Stimulated activated CD4-positive, alpha-beta T cell treated with anti-CD3 and anti-CD28 coated beads, TNF-alpha, amount 100 ng/mL, for 24 hours (primary cell): ENCODE measurements at places on chromosomes 5 and 9.
A peak's percentile ranks its signal among the peaks of the same experiment; 100 is the strongest.

- DNase-seq: no peak
Measured at GRCh38 chr9:77883846-77884771, 147.5 kb downstream of the GNAQ start.

- DNase-seq: no peak
Measured at GRCh38 chr5:194603-195209, 3.4 kb downstream of the LRRC14B start.

- no peak for DNase-seq
Measured at GRCh38 chr5:50559955-50560354, 106.5 kb upstream of the PARP8 start.

DNA sequence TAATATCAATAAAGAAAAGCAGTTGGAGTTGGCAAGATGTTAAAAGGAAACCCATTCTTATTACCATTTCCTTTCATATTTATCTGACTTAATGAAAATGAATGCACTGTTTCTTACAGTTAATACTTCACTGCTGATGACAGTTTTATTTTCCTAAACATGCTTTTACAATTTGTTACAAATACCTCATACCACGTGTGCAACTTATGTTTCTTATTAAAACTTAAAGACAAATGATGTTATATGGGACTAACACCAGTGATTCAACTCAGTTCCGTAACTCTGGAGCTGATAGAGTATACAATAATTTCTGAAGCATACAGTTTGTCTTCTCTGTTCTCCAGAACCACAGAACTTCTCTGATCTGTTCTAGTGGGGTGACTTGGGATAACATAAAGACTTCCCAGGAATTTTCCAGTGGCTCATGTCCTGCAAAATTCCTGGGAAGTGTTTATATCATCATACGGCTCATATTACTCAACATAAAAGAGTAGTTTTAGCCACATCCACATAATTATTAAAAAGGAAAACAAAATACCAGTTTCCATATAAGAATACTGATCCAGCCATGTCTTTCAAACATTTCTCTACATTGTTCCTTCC is 1259.0 kb upstream of the C9orf72 start:
- DNase-seq: no peak

- no peak for DNase-seq
Measured at GRCh38 chr5:125302577-125302976, 556.1 kb upstream of the ZNF608 start.

GRCh38 chr9:14311956-14312685 is 1.8 kb downstream of the NFIB start:
- DNase-seq: no peak

DNA sequence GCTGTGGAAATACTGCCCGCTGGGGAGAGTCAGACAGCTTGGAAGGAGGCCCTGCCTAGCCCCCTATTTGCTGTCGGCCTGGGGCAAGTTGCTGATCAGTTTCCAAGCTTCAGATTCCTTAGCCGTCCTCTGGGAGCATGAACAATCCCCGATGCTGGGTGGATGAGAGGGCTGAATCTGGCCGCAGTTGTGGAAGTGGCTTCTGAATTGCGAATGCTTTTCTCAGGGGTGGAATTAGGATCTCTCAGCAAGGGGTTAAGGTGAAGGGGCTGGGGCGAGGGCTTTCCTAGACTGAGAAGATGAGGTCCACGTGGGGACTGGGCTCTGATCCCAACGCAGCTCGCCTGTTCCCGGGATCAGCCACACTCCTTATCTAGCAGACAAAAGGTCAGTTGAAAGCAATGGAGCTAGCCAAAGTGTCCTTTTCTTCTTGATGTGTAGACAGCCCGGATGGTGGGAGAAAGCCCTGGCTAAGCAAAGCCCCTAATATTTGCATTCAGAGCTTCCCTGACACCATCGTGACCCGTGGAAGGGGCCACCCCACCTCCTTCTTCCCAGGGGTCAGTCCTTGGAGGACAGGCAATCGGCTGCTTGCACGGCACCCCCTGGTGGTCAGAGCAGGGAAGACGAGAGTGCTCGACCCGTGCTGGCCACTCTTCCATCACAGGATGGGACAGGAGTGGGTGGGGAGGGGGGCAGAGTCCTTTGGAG is 54.9 kb downstream of the COL15A1 start:
- DNase-seq: peak; percentile 66

DNA sequence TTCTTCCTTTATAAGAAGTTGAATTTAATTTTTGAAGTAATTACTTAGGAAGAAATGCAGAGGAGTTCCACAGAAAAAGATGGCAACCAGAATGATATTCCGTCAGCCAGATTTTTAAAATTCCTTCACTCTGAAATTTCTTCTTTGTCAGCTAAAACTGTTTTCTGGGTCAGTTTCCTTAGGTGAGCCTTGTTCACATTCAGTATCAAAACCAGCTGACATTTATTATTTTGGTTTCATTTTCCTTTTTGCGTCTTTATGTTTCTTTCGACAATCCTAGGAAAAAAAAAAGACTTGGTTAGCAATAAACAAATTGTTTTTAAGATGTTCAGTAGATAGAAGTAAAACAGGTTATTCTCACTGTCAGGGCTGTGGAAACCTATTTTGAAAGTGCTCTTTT is 4.1 kb upstream of the IARS1 start:
- no peak for DNase-seq

GRCh38 chr9:21974722-21975409 is 19.3 kb downstream of the CDKN2A start:
- no peak for DNase-seq

DNA sequence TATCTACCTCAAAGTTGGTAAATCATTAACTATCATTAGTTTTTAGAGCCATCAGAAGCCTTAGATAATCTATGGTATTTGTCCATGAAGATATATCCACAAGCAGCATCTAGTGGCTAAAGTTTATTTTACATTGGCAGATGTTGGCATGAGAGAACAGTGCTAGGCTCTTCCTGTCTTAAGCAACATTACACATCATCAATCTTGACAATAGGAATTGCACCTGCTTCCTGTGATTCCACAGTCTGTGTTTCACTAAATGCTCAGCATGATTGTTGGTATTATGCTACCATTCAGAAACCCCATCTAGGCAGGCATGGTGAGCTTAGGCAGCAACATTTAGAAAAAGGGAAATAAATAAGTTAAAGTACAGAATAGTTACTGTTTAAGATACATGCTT is 246.6 kb downstream of the SLCO4C1 start:
- no peak for DNase-seq

GRCh38 chr9:69633716-69634115 is 38.5 kb downstream of the APBA1 start:
- DNase-seq: no peak

- DNase-seq: peak; percentile 43
Measured at GRCh38 chr5:119435436-119436132, 16.7 kb upstream of the HSD17B4 start.

DNA sequence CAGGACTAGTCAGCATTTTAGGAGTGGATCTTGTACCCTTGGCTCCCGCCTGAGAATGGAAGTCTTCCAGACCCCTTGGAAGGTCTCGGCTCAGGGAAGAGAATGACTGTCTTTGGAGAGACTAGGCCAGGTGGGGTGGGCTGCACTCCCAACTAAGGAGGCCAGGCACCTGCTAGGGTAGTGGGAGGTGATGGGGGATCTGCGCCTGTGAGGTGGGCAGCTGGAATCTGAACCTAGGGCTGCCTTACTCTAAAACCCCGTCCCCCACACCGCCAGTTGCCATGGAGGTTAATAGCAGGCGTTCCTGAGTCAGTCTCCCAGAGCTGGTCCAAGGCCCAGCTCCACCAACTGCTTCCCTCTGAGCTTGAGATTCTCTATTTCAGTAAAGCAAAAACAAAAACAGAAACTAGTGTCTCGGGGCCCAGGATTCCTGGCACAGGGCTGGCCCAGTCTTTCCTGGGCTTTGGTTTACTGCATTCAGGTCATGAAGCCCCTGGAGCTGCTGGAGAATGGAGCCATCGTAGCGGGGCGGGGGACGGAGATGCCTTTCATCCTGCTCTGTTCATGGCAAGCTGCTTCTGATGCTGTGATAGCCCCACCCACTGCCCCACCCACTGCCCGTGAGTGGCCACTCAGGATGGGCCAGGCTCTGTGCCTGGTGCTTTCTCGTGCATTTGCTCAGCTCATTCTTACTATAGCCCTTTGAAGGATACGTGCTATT is 57.5 kb downstream of the DAB2IP start:
- DNase-seq: no peak

GRCh38 chr9:37149666-37150308 is 29.4 kb downstream of the ZCCHC7 start:
- DNase-seq: no peak

GRCh38 chr9:68560071-68560844 is 19.6 kb upstream of the TMEM252 start:
- peak; percentile 14 for DNase-seq

GRCh38 chr9:93598647-93599241 is 22.4 kb downstream of the PHF2 start:
- no peak for DNase-seq

- no peak for DNase-seq
Measured at GRCh38 chr9:113293285-113293878, 9.8 kb downstream of the RNF183 start.

GRCh38 chr5:179487145-179487544 is 63.2 kb upstream of the RUFY1 start:
- no peak for DNase-seq

DNA sequence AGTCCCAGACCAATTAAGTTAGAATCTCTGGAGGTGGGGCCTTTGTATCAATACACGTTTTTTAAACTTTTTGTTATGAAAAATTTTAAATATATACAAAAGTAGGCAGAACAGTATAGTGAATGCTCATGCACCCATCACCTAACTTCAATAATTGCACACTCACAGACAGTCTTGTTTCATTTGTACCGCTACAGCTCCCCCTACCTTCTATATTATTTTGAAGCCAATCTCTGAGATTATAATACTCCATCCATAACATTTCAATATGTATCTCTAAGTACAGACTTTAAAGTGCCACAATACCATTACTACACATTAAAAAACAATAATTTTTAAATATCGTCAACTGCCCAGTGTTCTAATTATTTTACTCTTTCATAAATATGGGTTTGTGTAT is 32.9 kb downstream of the ISL1 start:
- no peak for DNase-seq

DNA sequence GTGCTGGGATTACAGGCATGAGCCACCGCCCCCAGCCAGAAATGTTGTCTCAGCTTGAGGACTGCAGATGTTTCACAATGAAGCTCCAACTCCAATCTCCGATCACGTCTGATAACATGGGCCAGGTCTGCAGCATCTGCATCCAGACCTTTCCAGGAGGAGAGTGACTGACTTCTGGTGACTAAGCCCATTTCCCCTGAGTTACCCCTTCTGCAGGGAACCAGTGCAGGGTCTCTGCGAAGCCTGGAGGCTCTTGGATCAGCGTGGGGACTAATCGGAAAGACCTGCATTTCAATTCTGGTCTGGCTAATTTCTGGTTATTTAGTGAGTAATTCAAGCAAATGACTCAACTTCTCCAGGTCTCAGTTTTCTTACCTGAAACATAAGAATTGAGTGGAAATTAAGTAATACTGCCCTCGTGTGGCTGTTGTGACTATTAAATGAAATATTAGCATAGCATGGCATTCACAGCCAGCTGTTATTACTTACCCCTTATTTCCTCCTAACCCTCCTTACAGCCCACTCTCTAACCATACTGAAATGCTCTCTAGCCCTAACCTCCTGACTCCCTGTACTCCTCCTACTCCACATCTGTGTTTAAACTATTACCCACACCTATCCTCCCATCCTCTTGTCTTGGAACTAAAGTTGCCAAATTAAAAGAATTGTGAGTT is 2.2 kb upstream of the GNPDA1 start:
- peak; percentile 52 for DNase-seq

- no peak for DNase-seq
Measured at GRCh38 chr5:151735646-151736045, 22.8 kb downstream of the ATOX1 start.

DNA sequence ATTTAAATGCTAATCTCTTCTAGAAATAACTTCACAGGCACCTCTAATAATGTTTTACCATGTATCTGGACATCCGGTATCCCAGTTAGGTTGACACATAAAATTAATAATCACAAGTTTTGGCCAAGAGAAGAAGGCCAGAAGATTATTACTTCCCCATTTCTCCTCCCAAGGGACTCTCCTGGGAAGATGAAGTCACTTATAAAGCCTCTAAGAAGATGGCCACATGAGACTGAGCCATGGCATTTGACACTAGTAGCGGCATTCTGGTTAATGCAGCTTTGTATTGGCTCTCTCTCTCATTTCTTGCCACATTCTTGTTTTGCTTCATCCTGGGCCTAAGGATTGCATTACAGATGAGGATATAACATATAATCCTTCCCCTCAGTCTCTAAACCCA is 34.5 kb upstream of the RASA1 start:
- DNase-seq: no peak

DNA sequence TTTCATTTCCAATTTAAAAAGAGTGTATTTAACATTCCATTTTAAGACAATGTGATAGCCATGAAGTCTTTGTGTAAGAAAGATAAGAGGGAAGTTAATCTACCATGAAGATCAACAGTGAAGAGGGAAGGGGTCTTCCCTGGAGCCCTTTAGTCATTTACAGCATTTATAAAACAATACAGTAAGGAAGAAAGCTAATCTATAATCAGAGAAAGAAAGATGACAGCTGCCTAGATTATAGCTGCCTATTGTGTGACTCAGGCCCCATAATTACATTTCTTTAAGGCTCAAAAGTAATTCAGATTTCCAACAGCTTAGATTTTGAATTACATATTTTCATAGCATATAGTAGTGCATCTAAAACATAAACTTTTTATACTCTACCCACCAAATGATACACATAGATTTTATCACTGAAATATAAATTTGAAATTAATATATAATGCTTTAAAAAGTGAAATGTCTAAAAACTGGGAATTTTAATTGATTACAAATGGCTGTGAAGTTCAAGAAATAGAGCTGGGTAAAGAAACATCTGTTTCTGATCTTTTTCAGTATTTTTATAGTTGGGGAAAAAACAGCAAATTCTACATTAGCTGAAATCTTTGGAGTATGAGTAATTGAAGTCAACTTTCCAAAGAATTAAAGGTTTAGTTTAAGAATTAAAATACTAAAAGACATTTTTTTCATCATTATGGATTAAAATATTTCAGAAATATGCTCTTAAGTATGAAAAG is 89.6 kb downstream of the RIC1 start:
- no peak for DNase-seq

DNA sequence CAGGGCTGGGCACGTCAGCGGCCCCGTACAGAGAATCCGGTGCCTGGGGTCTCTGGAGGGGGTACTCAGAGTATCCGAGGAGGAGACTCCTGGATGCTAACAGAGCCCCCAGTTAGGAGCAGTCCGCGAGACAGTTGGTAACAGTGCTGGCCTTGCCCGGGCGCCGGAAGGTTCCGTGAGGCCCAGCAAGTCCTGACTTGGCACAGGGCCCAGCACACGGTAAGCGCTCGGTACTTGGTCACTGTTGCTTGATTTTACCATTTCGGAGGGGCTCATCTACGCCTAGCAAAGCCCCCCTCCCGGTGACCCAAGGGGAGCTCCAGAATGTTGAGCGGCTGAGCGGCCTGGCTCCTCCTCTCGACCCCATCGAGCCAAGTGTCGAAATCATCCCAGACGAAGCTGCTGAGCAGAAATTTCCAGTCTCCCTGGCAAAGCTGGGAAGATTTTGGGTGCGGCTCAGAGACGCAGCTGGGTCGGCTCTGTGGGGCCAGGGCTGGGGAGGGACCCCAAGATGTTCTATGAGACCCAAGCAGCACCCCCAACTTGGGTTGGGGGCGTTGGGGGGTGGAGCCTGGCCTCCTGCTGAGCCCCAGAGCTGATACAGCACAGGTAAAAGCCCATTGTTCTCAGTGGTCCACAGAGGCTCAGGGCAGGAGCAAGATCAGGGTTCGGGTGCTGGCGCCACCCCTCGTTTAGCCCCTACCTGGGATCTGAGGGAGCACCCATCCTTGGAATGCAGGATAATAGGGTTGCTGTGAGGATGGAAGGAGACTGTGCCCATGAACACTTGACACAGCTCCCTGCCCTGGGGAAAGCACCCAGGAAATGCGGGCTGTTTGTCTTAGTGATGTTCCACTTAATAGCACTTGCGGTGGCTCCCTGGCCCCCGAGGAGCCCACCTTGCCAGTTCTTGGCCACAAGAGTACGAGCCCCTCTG is 137.2 kb downstream of the C9orf50 start:
- DNase-seq: no peak
